Dorsolateral prefrontal cortex (tissue), 122 donors: ENCODE measurements at places on chromosomes 3 and 15.

DNA sequence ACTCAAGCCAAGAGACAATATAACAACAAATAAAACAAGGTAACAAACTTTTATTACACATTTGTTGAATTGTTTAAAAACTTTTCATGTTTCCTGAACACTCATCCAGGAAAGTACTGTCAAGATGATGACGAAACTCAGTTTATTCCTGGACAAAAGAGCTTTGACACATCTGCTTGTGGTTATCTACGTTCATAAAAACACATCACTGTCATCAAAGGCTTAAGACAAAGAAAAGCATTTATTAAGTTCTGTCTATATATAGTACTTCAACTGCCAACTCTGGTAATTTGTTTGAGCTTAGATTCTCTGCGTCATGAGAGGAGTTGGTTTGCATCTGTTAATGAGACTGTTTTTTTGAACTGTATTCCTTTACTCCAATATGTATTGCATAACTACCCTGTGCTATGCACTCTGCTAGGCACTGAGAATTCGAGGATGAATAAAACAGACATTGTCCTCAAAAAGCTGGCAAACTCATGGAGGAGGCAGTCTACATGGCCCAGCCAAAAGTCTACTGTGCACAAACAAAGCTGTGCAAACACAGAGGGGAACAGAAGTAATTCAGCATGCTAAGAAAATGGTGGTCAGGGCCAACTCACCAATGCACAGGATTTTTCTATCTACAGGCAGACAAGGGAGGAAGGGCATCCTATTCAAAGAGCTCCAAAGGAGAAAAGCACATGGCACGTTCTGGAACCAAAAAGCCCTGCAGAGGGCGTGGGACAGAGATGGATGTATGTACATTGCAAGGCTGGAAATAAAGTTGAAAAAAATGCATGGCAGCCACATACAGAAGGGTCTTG is 21.5 kb downstream of the PLD1 start:
- no peak for DNase-seq

GRCh38 chr3:15682561-15683185 is 81.1 kb downstream of the BTD start:
- DNase-seq, result no peak

- no peak for DNase-seq
Measured at GRCh38 chr3:4571690-4572334, 78.7 kb downstream of the ITPR1 start.

DNA sequence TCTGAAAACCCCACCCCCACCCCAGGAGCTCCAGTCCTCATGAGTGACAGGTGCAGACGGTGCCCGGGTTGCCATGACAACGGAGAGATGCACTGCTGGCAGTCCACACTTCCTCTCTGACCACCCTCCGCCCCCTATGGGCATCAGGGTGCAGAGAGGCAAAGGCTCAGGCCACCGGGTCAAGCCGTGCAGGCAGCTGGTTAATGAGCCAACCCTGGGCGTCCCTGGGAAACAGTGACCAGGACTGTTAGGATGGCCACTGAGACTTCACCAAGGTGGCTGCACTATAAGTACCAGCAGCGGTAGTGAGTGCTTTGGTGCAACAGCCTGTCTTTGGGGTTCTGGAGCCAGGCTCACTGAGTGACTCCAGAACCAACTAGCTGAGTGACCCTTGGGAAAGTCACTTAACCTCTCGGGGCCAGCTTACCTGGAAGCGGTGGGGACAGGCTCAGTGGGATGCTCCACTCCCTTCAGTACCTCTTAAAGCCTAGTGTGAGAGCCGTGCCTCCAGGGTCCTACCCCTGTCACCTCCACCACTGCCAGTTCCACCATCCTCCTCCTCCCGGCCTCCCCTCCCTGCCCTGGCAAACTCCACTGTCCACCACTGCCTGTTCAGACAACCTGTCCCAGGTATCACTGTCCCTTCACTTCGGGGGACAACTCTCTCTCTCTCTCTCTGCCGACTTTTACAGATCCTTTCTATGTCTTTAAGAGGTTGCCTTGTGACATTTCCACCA is 121.0 kb upstream of the PRR20G start:
- no peak for DNase-seq

- peak; percentile 90 for DNase-seq
Measured at GRCh38 chr15:99104788-99105513, at the start of gene SYNM. Gene SYNM (plus strand): TSS chr15:99105080. CDS start chr15:99105200, 120 bp downstream.

GRCh38 chr15:82798531-82799166 is 7.2 kb downstream of the FSD2 start:
- DNase-seq, result no peak

DNA sequence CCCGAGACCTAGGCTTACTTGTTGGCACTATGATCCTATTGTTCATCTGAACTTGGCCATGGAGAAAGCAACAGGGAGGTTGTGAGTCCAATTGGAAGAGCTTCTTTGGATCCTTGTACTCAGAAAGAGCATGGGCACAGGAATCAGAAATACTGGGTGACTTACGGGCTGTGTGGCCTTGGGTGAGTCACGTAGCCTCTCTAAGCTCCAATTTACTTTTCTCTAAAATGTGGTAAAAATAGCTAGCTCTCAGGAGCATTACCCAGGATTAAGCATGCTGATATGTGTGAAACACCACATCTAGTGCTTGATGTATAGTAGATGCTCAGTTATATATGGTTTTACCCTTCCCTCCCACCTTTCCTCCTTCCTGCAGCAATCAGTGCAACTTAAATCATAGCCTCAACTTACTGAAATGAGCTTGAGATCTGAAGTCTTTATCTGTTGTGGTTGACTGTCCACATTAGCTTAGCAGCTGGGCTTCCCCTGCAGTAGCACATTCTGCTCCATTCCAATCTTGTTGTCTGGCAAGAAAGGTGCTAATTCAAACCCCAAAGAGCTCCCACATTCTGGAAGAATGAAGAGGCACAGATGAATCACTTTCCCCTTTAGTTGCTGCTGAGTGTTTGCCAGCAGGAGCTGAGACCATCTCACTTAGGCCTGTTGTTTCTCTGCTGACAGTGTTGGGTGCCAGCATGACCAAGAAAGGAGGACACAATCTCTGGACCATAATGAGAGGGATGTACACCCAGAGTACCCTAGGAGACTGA is 299.1 kb upstream of the TRIM42 start:
- DNase-seq, result no peak

DNA sequence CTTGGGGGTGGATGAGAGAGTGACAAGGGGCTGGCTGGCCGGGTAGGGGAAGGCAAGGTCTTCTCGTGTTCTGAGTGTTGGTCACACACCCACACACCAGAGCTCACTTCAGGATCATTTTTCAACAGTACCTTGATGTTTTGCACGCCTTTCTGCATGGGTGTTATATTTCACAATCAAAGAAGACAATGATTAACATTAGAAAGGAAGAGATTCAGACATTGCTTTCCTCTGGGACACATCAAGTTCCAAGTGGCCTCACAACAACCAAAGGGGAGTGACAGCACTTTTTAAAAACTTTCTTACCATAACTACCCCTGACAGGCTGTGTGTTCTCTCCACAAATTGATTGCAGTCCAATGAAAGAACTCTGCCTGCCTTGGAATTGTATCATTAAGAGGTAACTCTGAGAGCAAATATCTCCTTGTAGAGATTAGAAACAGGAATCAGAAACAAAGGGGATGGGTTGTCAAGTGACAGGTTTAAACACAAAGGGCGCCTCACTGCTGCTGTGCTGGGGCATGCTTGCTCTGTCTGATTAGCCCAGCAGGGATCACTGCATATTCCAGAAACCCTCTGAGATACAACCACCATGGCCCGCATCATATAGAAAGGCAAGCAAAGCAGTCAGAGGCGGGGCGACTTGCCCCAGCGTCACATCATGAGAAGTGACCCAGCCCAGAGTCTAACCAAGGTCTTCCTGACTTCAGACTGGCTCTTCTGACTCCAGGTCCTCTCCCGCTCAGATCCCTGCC is 230.8 kb downstream of the FEZF2 start:
- no peak for DNase-seq

- DNase-seq, result no peak
Measured at GRCh38 chr3:112858410-112859069, 11.9 kb upstream of the CD200R1L start.

- DNase-seq, result no peak
Measured at GRCh38 chr3:171506743-171507319, 46.6 kb upstream of the TNIK start.

DNA sequence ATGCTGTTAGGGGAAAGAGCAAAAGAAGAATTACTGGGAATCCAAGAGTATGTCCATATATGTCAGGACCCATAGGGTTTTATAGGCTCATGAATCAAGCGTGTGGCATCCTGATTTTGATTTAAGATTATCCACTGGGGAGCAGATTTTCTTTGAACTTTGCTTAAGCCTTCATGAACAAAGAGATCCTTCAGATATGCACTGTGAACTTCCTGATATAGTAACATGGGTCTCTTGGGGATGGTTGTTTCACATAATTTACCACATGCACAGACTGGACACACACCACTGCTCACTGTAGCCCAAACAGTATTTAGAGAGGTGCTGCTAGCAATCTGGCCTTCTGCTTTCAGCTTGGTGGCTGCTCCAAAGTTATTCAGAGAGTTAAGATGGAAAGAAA is 200.9 kb upstream of the ZPLD1 start:
- no peak for DNase-seq

DNA sequence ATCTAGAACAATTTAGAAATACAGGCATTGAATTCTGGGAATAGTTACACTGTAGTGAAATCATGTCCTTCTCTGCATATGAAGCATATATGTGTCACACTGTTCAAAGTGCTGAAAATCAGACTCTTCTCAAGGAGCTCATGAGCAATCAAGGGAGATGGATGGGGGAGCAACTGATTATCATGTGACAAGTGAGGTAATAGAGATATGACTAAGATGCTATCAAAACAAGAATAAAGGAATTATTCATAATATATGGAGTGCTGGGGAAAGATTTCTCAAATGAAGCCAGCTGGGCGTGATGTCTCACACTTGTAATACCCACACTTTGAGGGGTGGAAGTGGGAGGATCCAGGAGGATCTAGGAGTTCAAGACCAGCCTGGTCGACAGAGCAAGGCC is 74.9 kb upstream of the CHRNB4 start:
- no peak for DNase-seq

- DNase-seq, result no peak
Measured at GRCh38 chr3:128967748-128968355, 26.0 kb downstream of the CFAP92 start.
